ENCODE measurements at places on chromosomes 16 and 17.

DNA sequence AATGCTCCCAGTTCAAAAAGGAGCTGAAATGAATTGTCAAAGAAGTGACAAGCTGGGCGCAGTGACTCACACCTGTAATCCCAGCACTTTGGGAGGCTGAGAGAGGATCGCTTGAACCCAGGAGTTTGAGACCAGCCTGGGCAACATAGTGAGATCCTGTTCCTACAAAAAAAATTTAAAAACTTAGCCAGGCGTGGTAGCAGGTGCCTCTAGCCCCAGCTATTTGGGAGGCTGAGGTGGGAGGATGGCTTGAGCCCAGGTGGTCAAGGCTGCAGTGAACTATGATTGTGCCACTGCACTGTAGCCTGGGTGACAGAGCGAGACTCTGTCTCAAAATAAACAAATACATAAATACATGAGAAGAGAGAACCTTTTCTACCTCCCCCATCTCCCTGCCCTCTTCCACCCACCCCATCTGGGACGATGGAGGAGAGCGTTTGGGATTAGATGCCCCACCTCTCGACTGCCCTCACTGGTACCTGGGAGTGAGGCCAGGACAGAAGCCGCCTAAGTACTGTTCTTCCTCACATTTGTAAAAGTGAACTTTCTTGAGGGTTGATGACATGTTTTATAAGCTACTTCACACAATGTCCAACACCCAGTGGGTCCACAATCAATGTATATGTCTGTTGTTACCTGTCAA is 2.4 kb downstream of the IL4R start:
- DNase-seq: no peak

DNA sequence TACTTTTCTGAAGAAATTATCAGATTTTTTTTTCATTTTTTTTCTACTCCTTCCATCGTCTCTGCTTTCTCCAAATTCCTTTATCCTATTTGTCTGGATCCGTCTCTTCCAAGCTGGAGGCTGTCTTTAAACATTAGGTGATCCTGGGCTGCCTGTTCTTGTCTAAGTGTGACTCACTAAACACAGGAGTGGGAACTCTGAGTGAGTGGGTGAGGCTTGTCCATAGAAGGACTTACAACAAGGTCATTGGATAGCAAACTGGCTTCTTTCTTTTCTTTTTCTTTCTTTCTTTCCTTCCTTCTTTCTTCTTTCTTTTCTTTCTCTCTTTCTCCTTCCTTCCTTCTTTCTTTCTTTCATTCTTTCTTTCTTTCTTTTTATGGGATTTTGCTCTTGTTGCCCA is 18.2 kb downstream of the ALOX15 start:
- no peak for DNase-seq

- DNase-seq: no peak
Observed at GRCh38 chr16:1770328-1771187, 785 bp downstream of the NME3 start.

DNA sequence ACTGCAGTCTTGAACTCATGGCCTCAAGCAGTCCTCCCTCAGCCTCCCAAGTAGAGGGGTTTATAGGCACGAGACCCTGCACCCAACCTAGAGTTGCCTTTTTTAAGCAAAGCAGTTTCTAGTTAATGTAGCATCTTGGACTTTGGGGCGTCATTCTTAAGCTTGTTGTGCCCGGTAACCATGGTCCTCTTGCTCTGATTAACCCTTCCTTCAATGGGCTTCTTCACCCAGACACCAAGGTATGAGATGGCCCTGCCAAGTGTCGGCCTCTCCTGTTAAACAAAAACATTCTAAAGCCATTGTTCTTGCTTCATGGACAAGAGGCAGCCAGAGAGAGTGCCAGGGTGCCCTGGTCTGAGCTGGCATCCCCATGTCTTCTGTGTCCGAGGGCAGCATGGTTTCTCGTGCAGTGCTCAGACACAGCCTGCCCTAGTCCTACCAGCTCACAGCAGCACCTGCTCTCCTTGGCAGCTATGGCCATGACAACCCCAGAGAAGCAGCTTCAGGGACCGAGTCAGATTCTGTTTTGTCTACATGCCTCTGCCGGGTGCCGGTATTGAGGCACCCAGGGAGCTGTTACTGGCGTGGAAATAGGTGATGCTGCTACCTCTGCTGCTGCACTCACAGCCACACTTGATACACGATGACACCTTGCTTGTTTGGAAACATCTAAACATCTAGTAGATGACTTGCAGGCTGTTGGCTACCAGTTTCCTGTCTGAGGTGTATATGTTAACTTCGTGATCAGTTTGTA is 3.3 kb downstream of the RPL13 start:
- DNase-seq: no peak

GRCh38 chr16:30680326-30680725 is 18.6 kb upstream of the SRCAP start:
- no peak for DNase-seq

DNA sequence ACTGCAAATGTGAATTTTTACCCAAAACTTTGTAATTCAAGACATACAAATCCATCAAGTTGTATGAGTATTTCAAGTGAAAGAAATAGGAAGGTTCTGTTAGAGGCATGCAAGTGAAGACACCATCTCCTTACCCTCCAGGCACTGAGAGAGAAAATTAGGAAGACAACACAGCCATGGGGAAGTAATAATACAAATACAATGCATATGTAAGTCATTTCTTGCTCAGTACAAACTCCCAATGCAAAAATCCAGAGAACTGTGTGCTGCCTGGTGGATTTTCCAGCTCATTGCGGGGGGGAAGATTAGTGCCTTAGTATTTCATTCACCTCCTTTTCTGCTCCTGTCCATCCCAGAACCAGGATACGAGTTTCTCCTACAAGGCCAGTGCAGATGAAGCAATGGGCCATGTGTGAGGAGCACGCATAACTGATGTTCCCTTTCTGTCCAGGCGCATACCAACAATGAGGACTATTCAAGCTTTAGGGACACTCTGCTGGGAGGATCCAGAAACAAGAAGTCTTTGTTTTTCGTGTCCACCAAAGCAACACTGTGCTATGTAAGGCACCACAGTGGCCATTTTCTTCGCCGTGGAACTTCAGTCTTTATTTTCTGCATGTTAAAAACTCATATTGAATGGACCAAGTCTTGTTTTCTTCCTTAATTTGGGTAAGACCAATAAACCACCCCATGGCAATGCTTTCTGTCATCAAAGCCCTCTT is 143.7 kb upstream of the RCVRN start:
- DNase-seq: no peak

- no peak for DNase-seq
Observed at GRCh38 chr16:67878232-67878631, 5.4 kb downstream of the EDC4 start.

DNA sequence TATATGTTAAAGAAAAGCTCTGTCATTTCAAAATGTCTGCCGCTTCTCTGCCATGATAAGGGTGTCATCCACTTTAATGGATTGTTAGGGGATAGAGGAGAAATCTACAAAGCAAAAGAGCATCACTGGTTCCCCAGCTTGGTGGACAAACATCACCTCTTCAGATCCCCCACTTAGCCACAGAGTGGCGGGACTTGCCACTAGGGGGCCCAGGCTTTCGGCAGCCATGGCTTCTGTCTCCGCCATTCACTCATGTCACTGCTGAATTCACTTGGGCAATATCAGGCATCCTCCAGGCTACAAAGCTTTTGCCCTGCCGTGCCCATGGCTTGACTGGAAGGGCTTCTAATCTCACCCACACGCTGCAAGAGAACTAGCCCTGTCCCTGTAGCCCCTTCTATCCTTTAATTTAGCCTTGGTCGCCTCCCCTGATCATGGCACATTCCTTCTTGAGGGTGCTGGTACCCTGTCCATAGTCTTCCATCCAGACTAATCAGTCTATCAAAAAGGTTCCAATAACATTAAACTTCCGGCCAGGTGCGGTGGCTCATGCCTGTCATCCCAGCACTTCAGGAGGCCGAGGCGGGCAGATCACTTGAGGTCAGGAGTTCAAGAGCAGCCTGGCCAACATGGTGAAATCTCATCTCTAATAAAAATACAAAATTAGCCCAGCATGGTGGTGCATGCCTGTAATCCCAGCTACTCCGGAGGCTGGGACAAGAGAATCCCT is 34.7 kb downstream of the SBK1 start:
- DNase-seq: no peak

DNA sequence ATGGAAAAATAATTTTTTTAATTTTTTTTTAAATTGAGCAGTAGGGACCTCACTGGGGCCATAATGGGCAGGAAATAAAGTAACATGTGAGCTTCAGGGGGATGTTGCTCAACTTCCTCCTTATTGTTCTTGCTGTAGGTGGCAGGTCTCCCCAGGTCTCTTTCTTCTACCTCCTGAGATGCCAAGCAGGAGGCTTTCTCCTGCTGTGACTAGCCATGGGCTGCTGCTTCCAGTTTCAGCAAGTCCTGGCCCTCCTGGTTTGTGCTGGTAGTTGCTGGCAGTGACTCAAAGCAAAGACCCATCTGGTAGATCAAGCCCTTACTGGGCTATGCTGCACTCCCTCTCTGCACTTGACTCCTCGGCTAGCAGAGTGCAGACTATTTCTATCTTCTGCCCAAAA is 2.3 kb downstream of the DPEP2NB start:
- no peak for DNase-seq

Data from HS-5 (cell line).